Gastroesophageal sphincter (tissue), 4 donors: ENCODE measurements at places on chromosomes 4 and X. TPM values are rescaled to one million over a fixed set of nuclear protein-coding genes. Genes with fewer than 3 reads are reported as not detected.

- no peak for ATAC-seq
Measured at GRCh38 chr4:185532795-185533324, 2.4 kb downstream of the PDLIM3 start.

- ATAC-seq = peak; percentile 97
Measured at GRCh38 chrX:153934762-153935325, at the start of gene NAA10. TSS of gene NAA10 (minus strand) at chrX:153935037. CDS start at chrX:153934904, 133 bp downstream.

The TRPC5OS gene
- not detected for total RNA-seq

GRCh38 chr4:66429276-66429675, 759.0 kb upstream of the EPHA5 start:
- ATAC-seq = no peak
